Stimulated activated CD8-positive, alpha-beta memory T cell treated with anti-CD3 and anti-CD28 coated beads, Interleukin-15, amount 100 ng/mL, for 48 hours (primary cell): ENCODE measurements at places on chromosomes 12 and 14.

DNA sequence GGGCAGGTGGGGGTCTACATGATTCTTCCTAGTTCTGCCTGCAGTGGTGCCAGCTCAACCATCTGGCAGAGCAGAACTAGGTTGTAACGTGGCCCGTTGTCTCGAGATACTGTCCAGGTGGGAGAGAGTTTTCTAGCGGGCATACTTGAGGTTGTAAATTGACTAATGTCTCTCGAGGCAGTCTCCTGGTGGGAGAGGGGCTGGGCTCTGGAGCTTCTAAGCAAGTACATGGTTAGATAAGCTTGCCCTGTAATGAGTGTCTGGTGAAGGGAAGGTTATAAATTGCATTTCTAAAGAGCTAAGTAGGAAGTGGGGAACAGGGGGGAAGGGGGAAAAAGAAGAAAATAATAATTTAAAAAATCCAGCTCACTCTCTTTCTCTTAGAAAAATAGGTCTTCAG is 18.1 kb downstream of the BDKRB1 start:
- DNase-seq = no peak

GRCh38 chr12:115946867-115947695 is 330.4 kb downstream of the MED13L start:
- DNase-seq = no peak

DNA sequence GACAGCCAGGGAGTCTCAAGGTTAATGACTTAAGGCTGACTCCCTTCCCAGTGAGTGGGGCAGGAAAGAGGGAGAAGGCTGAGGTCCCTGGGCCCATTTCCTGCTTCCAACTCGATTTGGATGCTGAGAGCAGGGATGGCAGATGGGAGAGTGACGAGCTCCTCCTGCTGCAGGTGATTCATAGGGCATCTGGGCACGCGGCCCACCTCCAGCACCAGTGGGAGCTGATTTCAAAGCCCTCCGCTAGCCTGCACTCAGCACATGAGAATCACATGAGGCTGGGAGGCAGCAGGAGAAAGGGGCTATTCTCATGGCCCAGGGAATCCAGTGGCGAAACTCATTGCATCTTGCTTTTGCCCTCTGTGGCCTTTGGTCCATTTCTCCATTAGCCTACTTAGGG is 90.8 kb downstream of the SSPN start:
- DNase-seq = no peak

- no peak for DNase-seq
These were observed 121.9 kb downstream of the ADGRD1 start for GRCh38 chr12:131075611-131076010.
